ENCODE measurements at places on chromosomes 5 and 9. TPM values are rescaled to one million over a fixed set of nuclear protein-coding genes. Genes with fewer than 3 reads are reported as not detected.

- H3K27me3 ChIP-seq: no peaks in the 10 kb centered on the region
- peaks cover 61% of the 10 kb centered on the region for H3K36me3 ChIP-seq
- peak overlapping the region; percentile 64 for H3K4me3 ChIP-seq
- peak; percentile 82 for DNase-seq
- peaks cover 85% of the 10 kb centered on the region for H3K4me1 ChIP-seq
- H3K27ac ChIP-seq: peak overlapping the region; percentile 82
Observed at GRCh38 chr5:151141535-151141934, 16.0 kb downstream of the ANXA6 start.

DNA sequence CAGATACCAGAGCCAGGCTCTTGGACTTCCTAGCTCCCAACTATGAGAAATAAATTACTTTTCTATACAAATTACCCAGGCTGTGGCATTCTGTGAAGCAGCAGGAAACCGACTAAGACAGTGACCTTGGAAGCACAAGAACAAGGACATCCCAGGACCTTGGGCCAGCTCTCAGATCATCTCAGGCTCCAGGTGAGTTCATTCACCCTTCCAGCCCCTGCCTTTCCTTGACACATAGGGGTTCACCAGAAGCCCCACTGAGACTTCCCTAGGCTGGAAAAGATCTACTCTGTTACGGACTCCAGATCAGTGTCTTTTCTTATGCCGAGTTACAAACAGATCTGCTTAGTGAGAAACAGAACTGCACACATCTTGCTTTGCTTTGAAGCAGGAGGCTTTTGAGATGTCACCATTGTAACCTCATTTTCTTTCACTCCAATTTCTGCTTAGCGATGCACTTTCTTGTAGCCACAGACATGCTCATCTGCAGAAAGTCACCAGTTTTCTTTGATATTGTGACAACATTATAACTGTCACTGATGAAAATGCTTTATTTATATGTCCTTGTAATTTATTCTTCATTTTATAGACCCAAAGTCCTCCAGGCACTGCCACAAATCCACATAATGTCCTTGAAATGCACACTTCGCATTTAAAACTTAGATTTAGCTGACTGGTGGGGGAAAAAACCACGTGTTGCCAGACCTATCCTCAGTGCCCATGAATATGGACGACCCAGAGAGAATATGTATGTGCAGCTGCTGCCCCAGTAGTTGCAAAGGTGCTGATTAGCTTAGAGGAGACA is 8.1 kb downstream of the CD180 start:
- H3K4me1 ChIP-seq: peaks cover 35% of the 10 kb centered on the region
- no peak for DNase-seq
- H3K27ac ChIP-seq: peak overlapping the region; percentile 49
- H3K27me3 ChIP-seq: no peaks in the 10 kb centered on the region
- H3K4me3 ChIP-seq: no peak overlapping the region

The TERT gene
- total RNA-seq: 8.5 TPM

The FOXD4L6 gene
- total RNA-seq: not detected

- no peak for DNase-seq
- H3K27me3 ChIP-seq: no peaks in the 10 kb centered on the region
- H3K4me1 ChIP-seq: peaks cover 4% of the 10 kb centered on the region
- H3K36me3 ChIP-seq: peaks cover 7% of the 10 kb centered on the region
- H3K4me3 ChIP-seq: no peak overlapping the region
Observed at GRCh38 chr5:1508659-1509290, 15.0 kb downstream of the LPCAT1 start.

The FGF18 gene
- total RNA-seq: not detected

The CCNO gene
- total RNA-seq: not detected

DNA sequence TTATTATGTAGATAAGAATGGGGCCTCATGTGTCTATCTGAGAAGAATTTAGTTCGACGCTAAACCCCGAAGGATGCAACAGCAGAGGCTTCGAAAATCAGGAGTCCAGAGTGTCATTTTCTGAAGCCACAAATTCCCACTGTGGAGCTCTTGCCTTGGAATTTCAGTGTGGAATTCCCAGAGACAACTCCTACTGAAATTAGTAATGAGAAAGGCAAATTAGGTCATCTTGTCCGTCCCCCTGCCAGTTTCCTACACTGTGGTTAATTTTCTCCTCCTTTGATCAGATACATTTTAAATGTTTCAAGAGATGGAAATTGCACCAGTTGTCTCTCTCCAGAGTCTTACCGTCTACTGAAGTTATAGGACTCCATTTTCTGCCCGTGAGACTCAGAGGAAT is 633.6 kb downstream of the BNC2 start:
- no peaks in the 10 kb centered on the region for H3K4me1 ChIP-seq
- H3K4me3 ChIP-seq: no peak overlapping the region
- H3K36me3 ChIP-seq: no peaks in the 10 kb centered on the region
- H3K27me3 ChIP-seq: no peaks in the 10 kb centered on the region

The STPG3 gene
- not detected for total RNA-seq

The NMUR2 gene
- not detected for total RNA-seq

The TRIM41 gene
- 30.7 TPM for total RNA-seq

GRCh38 chr5:144187699-144188294 is 17.1 kb downstream of the KCTD16 start:
- H3K4me3 ChIP-seq: no peak overlapping the region
- H3K27ac ChIP-seq: no peak overlapping the region
- peak; percentile 85 for DNase-seq
- peaks cover 2% of the 10 kb centered on the region for H3K36me3 ChIP-seq
- H3K27me3 ChIP-seq: no peaks in the 10 kb centered on the region

The SPATA24 gene
- 5.9 TPM for total RNA-seq

- peak overlapping the region; percentile 85 for H3K27ac ChIP-seq
- DNase-seq: peak; percentile 42
- peaks cover 30% of the 10 kb centered on the region for H3K36me3 ChIP-seq
- peaks cover 91% of the 10 kb centered on the region for H3K4me1 ChIP-seq
- no peaks in the 10 kb centered on the region for H3K27me3 ChIP-seq
Observed at GRCh38 chr5:6728011-6728794, 15.0 kb downstream of the TENT4A start.

DNA sequence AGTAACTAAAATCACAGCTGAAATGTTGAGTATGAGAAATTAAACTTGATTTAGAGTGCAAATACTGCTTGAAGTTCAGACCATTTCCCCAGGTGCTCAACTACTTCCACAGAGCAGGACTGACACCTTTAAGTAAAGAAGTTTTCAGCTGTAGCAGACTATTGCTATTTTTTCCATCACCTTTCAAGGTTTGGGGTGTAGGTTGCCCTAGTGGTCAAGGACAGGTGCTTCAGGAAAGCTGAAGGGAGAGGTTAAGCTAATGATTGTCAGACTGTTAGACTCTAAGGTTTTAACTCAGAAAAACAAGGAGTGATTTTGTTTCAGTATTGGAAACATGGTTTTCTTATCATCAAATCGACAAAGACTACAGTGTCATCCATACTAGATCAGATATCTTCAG is 162.1 kb downstream of the CCDC192 start:
- H3K4me3 ChIP-seq: no peak overlapping the region
- no peak for DNase-seq
- no peaks in the 10 kb centered on the region for H3K4me1 ChIP-seq
- no peaks in the 10 kb centered on the region for H3K27me3 ChIP-seq
- no peak overlapping the region for H3K27ac ChIP-seq

GRCh38 chr9:133732639-133733408 is 5.3 kb downstream of the SARDH start:
- no peaks in the 10 kb centered on the region for H3K27me3 ChIP-seq
- H3K36me3 ChIP-seq: no peaks in the 10 kb centered on the region
- H3K27ac ChIP-seq: no peak overlapping the region
- DNase-seq: no peak
- no peak overlapping the region for H3K4me3 ChIP-seq
- H3K4me1 ChIP-seq: peaks cover 2% of the 10 kb centered on the region

- no peaks in the 10 kb centered on the region for H3K36me3 ChIP-seq
- no peaks in the 10 kb centered on the region for H3K27me3 ChIP-seq
- H3K4me3 ChIP-seq: no peak overlapping the region
- no peaks in the 10 kb centered on the region for H3K4me1 ChIP-seq
- no peak overlapping the region for H3K27ac ChIP-seq
Observed at GRCh38 chr5:161278739-161279660, 267.5 kb downstream of the GABRB2 start.

The RIC1 gene
- total RNA-seq: 13.6 TPM

GRCh38 chr5:20335978-20336377 is 348.0 kb upstream of the CDH18 start:
- no peaks in the 10 kb centered on the region for H3K27me3 ChIP-seq
- no peak for DNase-seq
- no peaks in the 10 kb centered on the region for H3K36me3 ChIP-seq
- H3K4me3 ChIP-seq: no peak overlapping the region
- no peak overlapping the region for H3K27ac ChIP-seq
- no peaks in the 10 kb centered on the region for H3K4me1 ChIP-seq

DNA sequence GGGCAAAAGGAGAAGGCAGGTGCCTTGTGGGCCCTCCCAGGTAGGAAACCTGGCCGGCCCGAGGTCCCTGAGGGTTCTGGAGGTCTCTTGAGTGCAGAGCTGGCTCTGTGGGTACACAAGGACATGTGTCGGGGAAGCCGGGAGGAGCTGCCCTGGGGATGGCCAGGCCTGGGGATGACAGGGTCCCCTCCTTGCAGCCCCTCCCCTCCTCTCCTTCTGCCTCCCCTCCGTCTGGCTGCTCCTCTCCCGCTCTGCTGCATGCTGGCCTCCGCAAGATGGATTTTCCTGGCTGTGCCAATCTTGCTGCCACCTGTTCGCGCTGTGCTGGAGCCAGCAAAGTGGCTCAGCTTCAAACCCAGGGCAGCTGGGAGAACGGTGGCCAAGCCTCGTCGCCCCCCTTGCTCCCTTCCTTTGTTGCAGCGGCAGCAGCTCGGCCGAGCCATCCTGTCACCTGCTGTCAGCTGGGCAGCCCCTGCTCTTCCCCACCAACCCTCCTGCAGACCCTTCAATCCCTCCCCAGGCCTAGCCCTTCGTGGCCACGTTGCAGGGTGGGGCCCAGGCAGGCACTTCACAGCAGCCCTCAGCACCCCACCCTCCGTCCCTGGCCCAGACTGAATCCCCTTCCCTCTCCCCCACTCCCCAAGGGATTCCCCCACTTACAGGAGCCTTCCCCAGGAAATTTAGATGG is 17.6 kb upstream of the UNC5A start:
- no peak overlapping the region for H3K27ac ChIP-seq
- H3K27me3 ChIP-seq: peaks cover 40% of the 10 kb centered on the region
- no peaks in the 10 kb centered on the region for H3K36me3 ChIP-seq
- no peak overlapping the region for H3K4me3 ChIP-seq
- DNase-seq: no peak
- H3K4me1 ChIP-seq: no peaks in the 10 kb centered on the region

DNA sequence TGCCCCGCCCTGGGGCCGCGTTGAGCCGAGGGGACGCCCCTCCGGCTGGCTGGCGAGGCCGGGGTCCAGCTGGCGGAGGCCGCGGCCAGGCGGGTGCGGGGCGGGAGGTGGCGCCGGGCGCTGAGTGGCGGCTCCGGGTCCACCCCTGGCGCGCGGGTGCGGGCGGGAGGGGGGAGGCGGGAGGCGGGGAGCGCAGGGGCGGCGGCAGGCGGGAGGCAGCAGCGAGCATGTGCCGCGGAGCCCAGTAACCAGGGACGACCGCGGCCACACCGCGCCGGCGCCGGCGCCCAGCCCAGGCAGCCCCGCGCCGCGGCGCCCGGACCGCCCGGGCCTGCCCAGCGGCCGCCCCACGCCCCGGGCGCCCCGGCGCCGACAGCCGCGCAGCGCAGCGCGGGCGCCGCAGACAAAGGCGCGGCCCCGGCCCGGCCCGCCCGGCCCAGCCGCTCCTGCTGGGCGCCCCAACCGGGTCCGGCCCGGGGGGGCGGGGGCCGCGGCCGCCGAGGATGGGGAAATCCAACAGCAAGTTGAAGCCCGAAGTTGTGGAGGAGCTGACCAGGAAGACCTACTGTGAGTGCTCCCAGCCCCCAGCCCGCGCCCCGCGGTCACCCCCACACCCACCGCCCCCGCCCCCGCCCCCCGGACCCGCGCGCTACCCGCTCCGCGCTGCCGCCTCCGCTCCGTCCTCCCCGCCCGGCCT is at the start of gene NCS1:
Gene NCS1, plus strand, starts transcription at position 244 of the 697 bp plus-strand sequence. Its CDS starts 260 bp downstream, at position 504.
- peaks cover 3% of the 10 kb centered on the region for H3K36me3 ChIP-seq
- DNase-seq: peak; percentile 74
- H3K27me3 ChIP-seq: peaks cover 13% of the 10 kb centered on the region
- H3K4me3 ChIP-seq: peak within 1 kb of the TSS; percentile 73
- H3K27ac ChIP-seq: peak within 1 kb of the TSS; percentile 51
- peaks cover 3% of the 10 kb centered on the region for H3K4me1 ChIP-seq

The PCDHB9 gene
- total RNA-seq: not detected

The WWC1 gene
- total RNA-seq: 2.1 TPM
